ENCODE measurements at places on chromosomes 5 and 9. TPM values are rescaled to one million over a fixed set of nuclear protein-coding genes. Genes with fewer than 3 reads are reported as not detected.

DNA sequence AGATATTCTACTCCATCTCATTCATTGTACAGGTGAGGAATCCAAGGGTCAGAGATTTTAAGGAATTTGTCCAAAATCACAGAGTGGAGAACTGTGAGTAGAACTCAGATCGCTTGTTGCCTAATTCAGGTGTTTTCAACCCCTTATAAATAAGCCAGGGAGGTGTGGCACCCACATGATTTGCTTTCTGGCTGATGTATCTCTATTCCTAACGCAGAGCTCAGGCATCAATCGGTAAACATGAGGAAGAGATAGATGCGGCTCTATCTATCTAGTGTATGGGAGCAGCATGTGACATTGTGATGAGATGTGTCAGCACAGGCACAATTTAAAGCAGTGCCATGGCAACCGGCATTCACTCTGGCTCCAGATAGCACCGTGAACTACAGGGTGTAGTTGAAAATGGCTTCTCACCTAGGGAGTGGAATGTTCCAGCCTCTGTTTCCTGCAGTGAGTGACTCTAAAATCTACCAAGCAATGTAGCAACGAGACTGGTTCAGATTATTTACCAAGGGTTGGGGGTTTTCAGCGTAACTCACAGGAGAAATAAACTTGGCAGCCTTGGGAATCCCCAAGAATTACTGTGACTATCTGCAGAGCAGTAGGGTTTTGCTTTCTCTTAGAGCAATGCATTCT is 53.4 kb upstream of the SUB1 start:
- no peaks in the 10 kb centered on the region for H3K36me3 ChIP-seq
- H3K4me1 ChIP-seq = no peaks in the 10 kb centered on the region
- no peak overlapping the region for H3K4me3 ChIP-seq
- H3K27me3 ChIP-seq = no peaks in the 10 kb centered on the region

DNA sequence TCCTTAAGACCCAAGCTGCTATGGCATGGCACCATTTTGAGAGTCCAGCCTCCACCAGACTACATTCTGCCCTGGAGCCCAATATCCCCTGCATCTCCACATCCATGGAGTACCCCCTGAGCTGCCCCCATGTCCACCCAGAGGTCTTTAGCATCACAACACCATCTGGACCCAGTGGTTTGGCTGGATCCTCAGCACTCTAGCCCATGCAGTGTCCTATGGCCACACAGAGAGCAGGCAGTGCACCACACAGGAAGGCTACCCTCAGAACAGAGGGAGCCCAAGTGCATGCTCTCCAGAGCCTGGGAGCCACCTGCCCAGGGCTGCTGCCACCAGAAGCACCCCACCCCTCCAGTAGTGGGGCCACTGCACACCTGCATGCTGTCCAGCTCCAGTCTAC is 18.6 kb upstream of the DAP start:
- H3K27ac ChIP-seq = no peak overlapping the region
- H3K4me1 ChIP-seq = no peaks in the 10 kb centered on the region
- no peak overlapping the region for H3K4me3 ChIP-seq
- no peaks in the 10 kb centered on the region for H3K27me3 ChIP-seq

DNA sequence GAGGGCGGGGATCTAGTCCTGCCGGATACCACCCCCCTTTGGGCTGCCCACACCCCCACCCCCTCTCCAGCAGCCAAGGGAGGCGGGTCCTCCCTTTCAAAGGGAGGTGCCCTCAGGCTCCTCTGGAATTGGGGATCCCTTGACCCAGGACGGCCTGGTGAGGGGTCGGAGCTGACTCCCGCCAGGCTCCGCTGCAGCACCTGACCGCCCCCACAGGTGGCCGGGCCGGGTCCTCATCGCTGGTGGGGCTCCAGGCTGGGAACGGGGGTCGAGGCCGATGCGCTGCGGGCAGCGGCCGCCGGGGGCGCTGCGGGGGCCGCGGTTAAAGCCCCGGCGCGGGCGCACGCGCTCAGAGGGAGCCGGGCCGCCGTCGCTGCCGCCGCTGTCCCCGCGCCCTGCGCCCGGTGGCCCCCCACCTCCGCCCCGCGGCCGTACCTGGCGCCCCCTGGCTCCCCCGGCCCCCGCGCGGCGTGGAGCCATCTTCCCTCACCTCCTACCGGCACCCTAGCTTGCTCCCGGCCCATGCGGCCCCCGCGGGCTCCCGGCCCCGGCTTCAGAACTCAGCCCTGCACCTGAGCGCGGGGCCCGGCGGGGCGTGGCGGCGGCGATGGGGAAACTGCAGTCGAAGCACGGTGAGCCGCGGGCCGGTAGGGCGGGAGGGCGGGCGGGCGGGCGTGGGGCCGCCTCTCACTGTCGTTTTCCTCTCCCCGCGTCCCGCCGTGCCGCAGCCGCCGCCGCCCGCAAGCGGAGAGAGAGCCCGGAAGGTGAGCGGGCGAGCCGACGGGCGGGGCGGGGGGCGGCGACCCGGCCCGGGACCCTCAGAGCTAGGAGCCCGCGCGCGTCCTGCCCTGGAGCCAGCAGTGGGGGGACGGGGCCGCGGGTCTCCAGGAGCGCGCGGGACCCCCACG is at the start of gene NKD2:
TSS of gene NKD2 (plus strand) at position 352 of the 908 bp plus-strand sequence. CDS start at position 608, 256 bp downstream.
- DNase-seq = no peak
- H3K4me1 ChIP-seq = peaks cover 9% of the 10 kb centered on the region
- H3K27ac ChIP-seq = no peak within 1 kb of the TSS
- peak within 1 kb of the TSS; percentile 47 for H3K4me3 ChIP-seq
- H3K27me3 ChIP-seq = no peaks in the 10 kb centered on the region
- no peaks in the 10 kb centered on the region for H3K36me3 ChIP-seq

DNA sequence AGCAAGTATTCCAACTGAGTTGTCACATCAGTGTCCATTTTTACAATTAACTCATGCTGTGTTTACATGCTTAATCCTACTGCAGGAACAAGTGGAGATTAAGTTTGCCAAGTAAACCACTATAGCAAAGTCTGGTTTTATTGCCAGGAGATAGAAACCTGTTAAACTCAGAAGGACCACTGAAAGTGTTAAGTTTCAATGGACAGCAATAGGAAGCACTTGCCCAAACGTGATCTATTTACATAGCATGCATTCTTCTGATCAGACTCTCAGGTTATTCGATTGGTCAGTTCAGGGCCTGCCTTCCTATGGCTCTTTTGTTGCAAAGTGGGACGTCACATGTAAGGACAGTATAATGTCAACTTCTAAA is 28.0 kb upstream of the IFNK start:
- H3K4me3 ChIP-seq = no peak overlapping the region
- H3K27me3 ChIP-seq = no peaks in the 10 kb centered on the region
- no peaks in the 10 kb centered on the region for H3K36me3 ChIP-seq
- H3K27ac ChIP-seq = no peak overlapping the region

GRCh38 chr9:120886490-120886967 is 9.5 kb upstream of the PHF19 start:
- DNase-seq = no peak
- H3K27ac ChIP-seq = no peak overlapping the region
- H3K4me3 ChIP-seq = no peak overlapping the region
- H3K27me3 ChIP-seq = no peaks in the 10 kb centered on the region
- H3K36me3 ChIP-seq = no peaks in the 10 kb centered on the region
- H3K4me1 ChIP-seq = no peaks in the 10 kb centered on the region

DNA sequence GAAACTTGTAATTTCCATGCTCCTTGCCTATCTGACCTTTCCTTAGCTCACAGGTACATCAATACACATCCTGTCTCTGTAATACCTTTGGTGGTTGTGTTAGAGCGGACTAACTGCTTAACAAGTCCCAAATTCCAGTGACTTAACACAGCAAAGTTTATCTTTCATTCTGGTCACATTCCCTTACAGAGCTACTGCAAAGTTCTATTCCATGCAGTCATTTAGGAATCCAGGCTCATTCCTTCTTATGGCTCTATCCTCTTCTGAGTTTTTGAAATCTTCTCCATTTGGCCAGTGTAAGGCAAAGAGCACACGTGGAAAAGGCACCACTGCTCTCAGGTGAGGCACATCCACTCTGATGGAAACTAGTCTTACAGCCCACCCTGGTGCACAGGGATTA is 238.6 kb upstream of the ANKRD55 start:
- DNase-seq = no peak
- no peaks in the 10 kb centered on the region for H3K36me3 ChIP-seq
- no peak overlapping the region for H3K27ac ChIP-seq

- no peaks in the 10 kb centered on the region for H3K36me3 ChIP-seq
- no peaks in the 10 kb centered on the region for H3K4me1 ChIP-seq
- H3K27ac ChIP-seq = no peak overlapping the region
- H3K4me3 ChIP-seq = no peak overlapping the region
- H3K27me3 ChIP-seq = no peaks in the 10 kb centered on the region
Measured at GRCh38 chr5:50725800-50726474, 59.5 kb downstream of the PARP8 start.

Gene RBM18
- total RNA-seq = 20.3 TPM

Gene SPATA31E1
- not detected for total RNA-seq

Gene FGF18
- total RNA-seq = 0.51 TPM

Gene PCDHGA6
- 2.0 TPM for total RNA-seq

Gene FABP6
- total RNA-seq = not detected

Measured in prostate gland (tissue), 2 donors.